T follicular helper cell (primary cell): ENCODE measurements at places on chromosomes 6 and 20.

- no peak for DNase-seq
Measured at GRCh38 chr6:41694815-41695526, 40.4 kb downstream of the TFEB start.

DNA sequence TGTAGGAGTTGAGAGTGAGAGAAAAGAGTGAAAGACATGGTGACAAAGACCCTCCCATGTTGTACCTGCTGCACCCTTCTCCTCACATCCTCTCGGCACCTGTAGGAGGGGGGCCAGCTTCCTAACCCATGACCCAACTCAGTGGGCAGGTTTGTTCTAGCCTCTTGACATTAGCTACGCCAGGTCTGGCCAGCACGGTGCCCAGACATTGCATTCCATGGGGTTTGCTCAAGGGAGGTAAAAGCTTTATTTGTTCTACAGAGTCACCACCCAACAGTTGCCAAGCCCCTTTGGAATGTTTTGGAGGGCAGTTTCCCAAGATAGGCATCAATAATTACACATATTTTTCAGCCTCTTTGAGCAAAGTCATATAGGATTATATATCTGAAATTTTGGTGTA lies 22.7 kb upstream of the TGM6 start:
- no peak for DNase-seq

DNA sequence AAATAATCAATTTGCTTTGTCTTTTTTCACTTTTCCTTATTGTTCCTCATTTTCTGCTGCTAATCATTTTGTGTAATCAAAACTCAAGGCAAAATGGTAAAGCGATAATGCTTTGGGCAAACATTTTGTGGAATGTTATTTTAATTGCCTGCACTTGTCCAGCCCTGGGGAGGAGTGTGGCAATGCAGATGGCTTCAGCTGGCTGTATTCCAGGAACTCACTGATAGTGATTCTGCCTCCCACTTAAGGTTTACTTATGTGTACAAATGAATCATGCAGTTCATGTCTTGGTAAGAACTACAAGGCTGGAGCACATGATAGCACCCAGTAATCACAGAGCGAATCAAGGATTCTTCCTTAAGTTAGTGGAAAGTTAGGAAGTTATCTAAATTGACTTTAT lies 107.8 kb downstream of the COL19A1 start:
- no peak for DNase-seq

GRCh38 chr6:124879992-124880355 lies 82.3 kb upstream of the RNF217 start:
- DNase-seq, result no peak

DNA sequence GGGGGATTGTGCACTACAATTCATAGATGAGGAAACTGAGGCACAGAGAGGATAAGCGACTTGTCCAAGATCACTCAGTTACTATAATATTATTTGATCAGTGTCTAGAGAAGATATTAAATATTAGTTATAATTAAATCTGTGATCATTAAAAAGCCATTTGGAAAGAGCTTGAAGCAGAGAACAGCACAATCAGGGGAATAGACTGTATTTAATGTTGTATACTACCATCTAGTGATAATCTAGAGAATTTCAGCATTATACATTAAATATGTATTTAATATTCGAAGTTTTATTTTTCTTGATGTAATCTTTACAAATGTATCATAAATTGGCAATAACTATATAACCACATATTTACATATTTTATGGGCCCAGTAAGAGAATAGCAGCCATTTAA lies 20.1 kb upstream of the MTCL3 start:
- no peak for DNase-seq

DNA sequence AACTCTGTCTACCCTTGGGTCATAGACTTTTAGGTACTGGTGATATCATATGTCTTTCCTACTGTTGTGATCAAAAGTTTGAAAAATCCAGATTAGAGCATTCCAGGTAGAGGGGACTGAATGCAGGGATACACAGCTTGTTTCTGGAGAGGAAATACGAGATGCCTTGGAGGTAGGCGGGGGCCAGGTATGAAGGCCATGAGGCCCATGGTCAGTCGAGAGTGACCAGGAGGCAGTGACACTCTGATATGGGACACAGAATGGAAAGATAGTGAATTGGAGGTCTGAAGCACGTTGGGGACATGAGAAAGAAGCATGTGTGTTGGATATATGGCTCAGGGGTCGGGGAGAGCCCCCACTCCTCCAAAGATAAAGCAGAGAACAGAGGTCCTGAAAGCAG lies 16.1 kb upstream of the SRSF3 start:
- DNase-seq, result no peak

- no peak for DNase-seq
Measured at GRCh38 chr20:52481443-52481842, 289.9 kb upstream of the ZFP64 start.

DNA sequence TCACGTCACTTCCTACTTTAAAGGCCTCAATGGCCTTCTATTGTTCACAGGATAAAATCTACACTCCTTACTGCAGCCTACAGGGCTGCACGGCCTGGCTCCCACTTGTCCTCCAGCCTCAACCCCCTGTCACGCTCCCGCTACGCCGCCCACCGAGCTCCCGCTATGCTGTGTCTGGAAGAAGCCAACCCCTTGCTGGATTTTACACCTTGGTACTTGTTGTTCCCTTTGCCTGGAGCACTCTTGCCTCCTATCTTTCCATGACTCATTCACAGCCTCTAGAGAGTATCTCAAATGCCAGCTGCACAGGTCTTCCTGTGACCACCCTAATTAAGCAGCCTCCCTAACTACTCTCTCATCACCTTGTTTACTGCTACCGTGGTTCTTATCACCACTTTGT lies 259.9 kb downstream of the PRKN start:
- no peak for DNase-seq

GRCh38 chr20:61850926-61851900 lies 214.5 kb downstream of the TAF4 start:
- no peak for DNase-seq

GRCh38 chr6:25697537-25698340 lies 45.7 kb downstream of the SCGN start:
- no peak for DNase-seq

- no peak for DNase-seq
Measured at GRCh38 chr6:15285682-15286294, 39.9 kb downstream of the JARID2 start.

GRCh38 chr6:106608080-106608668 lies 21.1 kb downstream of the RTN4IP1 start:
- no peak for DNase-seq

- DNase-seq, result no peak
Measured at GRCh38 chr6:34301408-34301807, 52.6 kb upstream of the SMIM29 start.

- no peak for DNase-seq
Measured at GRCh38 chr20:45052698-45053429, 48.1 kb downstream of the KCNS1 start.

- no peak for DNase-seq
Measured at GRCh38 chr6:135179372-135179771, 1.7 kb upstream of the MYB start.

DNA sequence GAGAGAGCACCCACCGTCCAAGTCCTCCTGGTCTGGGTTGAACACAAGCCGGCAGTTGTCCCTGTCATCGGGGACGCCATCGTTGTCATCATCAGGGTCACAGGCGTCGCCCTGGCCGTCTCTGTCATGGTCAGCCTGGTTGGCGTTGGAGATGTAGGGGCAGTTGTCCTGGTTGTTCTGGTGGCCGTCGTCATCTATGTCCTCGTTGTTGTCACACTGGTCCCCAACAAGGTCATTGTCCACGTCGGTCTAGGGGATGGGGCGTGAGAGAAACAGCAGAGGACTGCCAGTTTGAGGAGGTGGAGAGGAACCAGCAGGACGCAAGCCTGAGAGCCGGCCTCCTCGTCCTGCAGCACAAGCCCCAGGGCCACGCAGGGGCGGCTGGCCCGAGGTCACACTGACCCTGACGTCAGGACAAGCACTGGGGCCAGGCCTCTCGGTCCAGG lies 28.5 kb downstream of the THBS2 start:
- DNase-seq, result no peak

GRCh38 chr6:114007516-114007915 lies 36.6 kb upstream of the HDAC2 start:
- peak; percentile 3 for DNase-seq

DNA sequence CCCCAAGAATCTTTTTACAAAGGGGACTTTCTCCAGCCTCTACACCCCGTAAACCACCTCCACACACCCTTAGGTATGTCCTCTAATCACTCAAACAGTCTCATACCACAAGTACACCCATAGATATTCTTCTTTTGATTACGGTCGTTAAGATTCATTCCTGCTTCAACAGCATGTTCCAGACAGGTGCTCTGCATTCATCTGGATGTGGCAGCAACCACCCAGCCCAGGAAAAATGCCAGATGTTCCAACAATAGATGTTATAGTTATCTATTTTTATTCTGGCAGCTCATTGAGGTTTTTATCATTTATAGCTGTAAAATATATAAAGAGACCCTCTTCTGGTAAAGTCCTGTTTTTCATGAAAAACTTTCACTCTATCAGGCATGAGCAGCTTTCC lies 60.7 kb downstream of the SIM1 start:
- no peak for DNase-seq

DNA sequence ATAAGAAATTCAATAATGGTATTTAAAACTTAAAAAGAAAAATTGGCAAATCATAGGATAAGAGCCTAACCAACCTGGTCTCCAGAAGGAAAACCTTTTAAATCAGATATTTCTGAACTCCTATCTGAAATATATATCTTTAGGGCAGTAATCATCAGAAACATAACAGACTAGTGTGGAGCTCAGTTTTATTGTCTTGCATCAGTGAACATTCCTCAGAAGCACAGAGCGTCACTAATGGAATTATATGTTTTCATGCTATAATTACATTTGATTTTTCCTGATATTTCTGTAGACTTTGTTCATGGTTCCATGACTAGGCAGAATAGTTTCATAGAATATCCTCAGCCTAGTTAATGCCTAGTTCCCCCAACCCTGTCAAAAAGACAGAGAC lies 262.2 kb downstream of the EYA4 start:
- DNase-seq, result no peak

DNA sequence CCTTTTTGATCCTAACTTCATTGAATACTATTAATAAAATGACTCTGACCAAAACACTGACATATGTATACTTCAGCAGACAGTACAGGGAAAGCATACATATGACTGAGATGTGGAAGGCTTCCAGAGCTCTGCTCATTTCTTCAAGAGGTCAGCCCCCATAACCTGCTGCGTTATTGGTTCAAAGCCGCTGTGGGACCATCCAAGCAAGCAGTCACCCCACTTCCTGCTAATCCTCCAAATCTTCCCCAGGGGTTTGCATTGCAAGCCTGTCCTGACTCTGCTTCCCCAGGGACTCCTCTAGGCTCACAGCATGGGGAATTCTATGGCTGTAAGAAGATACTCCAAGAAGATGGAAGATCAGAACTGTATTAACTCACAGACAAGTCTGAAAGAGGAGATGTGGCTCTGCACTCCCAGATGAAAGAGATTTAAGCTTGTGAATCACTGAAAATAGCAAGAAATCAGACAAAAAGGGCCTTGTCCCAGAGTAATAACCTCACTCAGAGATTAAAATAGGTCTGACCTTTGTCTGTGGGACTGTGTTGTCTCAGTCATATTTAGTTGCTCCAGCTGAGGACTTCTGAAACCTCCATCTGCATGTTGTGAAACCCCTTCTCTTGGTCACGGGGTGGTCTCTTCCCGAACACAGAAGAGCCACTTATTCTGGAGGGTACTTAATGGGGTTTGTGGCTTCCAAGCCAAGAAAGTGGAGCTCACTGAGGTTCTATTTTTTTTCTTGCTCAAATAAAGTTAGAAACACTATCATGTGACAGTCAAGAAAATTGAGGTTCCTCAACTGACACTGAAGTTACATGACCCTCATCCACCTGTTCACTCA lies 101.5 kb upstream of the MARCKS start:
- DNase-seq, result no peak

- DNase-seq, result no peak
Measured at GRCh38 chr20:61980647-61981583, 84.8 kb downstream of the TAF4 start.

- no peak for DNase-seq
Measured at GRCh38 chr6:138378463-138378862, 758 bp downstream of the SMIM28 start.

- no peak for DNase-seq
Measured at GRCh38 chr20:16390991-16391390, 182.3 kb downstream of the KIF16B start.

- DNase-seq, result no peak
Measured at GRCh38 chr6:37788259-37788658, 31.3 kb upstream of the ZFAND3 start.
